Activated CD8-positive, alpha-beta memory T cell treated with anti-CD3 and anti-CD28 coated beads for 1 hour (primary cell): ENCODE measurements at places on chromosomes 13 and 19.

DNA sequence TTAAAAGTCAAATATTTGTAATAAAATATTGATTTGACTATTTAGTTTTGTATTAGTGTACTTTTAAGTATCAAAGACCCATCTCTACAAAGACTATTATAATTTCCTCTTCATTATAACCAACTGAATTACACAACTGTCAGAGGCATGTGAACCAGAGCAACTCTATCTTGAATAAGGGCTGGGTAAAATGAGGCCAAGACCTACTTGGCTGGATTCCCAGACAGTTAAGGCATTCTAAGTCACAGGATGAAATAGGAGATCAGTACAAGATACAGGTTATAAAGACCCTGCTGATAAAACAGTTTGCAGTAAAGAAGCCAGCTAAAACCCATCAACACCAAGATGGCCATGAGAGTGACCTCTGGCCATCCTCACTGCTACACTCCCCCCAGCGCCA lies 36.2 kb upstream of the ATP12A start:
- DNase-seq = no peak

GRCh38 chr13:26867451-26868091 lies 107.0 kb upstream of the GPR12 start:
- no peak for DNase-seq

DNA sequence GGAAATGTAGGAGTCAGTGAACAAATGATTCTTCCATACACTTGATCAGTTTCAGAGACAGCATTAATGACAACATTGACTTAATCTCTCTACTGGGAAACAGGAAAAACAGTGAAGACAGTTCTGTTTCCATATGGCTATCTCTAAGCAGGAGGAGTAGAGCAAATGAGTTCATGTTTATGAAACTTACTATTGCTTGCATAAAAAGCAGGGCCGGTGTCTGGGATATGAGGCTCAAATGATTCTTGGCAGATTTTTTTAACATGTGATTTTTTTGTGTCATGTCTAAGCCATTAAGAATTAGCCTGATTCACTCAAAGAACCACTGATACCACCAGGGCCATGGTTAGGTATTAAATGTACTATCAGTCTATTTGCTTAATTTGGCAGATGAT lies 141.9 kb downstream of the SLC7A1 start:
- DNase-seq = no peak

GRCh38 chr13:46523972-46524752 lies 28.8 kb upstream of the LRCH1 start:
- no peak for DNase-seq

GRCh38 chr19:5585461-5586299 lies 17.9 kb upstream of the TINCR start:
- DNase-seq = peak; percentile 7

GRCh38 chr13:20161275-20161950 lies 561 bp upstream of the GJA3 start:
- DNase-seq = peak; percentile 45

DNA sequence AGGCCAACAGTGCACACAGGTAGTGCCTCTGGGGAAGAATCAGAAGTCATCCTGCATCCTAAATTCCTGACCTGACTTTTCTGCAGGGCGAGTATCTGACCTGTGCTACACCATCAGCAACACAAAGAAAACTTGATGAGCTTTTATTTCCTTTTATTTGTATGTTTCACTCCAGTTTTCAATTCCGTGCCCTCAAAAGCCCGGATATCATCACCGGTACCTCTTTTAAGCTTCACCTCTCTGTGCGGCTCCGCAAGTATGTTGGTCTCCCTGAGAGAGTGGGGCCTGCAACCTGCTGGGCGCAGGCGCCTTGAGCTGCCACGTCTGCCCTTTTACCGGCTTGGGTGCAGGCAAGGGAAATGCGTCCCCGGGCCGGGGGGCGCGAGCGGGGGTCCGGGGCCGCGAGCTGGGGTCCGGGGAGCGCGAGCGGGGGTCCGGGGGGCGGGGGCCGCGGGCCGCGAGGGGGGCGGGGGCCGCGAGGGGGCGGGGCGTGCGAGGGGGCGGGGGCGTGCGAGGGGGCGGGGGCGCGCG lies 4.3 kb upstream of the DUXA start:
- DNase-seq = no peak

DNA sequence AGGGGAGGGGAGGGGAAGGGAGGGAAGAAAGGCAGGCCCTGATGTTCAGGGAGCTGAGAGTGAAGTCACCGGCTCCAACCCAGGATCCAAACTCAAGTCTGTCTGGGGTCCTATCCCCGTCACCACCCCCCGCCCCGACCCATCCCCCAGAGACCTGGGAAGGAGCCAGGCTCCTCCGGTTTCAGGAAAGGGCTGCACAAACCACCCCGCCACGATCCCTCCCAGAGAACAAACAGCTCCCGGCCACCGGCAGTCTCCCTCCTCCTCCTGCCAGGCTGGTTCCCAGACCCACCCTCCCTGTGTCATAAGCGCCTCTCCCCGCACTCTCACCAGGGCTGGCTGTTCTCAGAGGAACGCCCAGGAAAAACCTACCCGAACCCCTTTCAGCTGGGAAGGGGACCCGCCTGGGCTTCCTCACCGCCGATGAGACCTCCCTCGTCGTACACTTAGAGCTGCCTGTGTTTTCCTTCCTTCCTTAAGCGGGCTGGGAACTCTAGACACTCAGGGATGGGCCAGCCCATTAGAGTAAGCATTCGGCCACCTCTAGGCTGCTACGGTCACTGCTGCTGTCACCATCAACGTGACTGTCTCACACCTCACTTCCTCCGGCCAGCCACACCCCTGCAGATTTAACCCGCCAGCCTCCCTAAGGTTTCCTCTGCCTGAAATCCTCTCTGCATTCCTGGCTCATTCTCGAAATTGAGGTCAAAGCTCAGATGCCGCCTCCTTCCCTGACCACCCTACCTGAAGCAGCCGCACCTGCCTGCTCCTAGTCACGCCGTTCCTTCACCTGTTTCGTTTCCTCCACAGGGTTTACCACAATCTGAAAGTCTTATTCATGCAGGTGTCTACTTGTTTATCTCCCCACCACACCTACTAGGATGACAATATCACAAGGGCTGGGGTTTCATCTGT lies 6.3 kb upstream of the RDH13 start:
- DNase-seq = no peak

DNA sequence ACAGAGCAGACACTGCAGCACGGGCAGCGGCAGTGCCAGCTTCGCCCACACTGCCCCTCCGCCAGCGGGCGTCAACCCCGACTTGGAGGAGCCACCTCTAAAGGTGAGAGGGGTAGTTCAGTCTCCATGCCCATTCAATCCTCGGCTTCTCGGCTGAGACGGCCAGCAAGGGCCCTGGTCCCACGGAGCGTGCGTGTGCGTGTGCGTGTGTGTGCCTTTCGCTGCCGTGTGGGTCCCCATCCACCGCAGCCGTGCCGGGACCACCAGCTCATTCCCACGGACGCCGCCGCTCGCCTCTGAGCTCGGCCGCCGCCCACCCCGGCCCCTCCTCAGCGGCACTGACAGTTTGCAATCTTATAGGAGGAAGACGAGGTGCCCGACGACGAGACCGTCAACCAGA lies 55.5 kb upstream of the LDLR start:
- DNase-seq = no peak

- no peak for DNase-seq
Measured at GRCh38 chr19:6020166-6020882, 42.4 kb upstream of the RANBP3 start.

DNA sequence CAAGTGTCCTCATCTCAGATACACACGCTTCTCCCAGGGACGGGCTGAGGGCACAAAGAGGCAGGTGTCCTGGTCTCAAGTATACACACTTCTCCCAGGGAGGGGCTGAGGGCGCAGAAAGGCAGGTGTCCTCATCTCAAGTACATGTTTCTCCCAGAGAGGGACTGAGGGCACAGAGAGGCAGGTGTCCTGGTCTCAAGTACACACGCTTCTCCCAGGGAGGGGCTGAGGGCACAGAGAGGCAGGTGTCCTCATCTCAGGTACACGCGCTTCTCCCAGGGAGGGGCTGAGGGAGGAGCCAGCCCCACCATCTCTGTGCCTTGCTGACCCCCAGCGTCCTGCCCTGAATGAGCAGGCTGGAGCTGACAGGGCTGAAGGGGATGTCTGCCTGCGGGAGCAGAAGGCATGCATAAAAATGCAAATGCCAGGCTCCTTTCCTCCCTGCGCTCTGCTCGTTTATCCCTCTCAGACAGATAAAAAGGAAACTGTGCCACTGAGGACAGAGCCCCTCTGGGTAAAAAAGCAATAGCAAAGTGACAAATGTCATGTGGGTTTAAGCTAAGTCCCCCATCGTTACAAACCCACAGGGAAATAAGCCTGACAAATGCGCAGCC lies 96.1 kb upstream of the UQCRFS1 start:
- no peak for DNase-seq
